Activated CD8-positive, alpha-beta T cell treated with anti-CD3 and anti-CD28 coated beads, Interleukin-2, amount 10 ng/mL, durations not matched to agents 7 days and 5 days (primary cell): ENCODE measurements at places on chromosomes 2 and 18. TPM values are rescaled to one million over a fixed set of nuclear protein-coding genes. Genes with fewer than 3 reads are reported as not detected.

DNA sequence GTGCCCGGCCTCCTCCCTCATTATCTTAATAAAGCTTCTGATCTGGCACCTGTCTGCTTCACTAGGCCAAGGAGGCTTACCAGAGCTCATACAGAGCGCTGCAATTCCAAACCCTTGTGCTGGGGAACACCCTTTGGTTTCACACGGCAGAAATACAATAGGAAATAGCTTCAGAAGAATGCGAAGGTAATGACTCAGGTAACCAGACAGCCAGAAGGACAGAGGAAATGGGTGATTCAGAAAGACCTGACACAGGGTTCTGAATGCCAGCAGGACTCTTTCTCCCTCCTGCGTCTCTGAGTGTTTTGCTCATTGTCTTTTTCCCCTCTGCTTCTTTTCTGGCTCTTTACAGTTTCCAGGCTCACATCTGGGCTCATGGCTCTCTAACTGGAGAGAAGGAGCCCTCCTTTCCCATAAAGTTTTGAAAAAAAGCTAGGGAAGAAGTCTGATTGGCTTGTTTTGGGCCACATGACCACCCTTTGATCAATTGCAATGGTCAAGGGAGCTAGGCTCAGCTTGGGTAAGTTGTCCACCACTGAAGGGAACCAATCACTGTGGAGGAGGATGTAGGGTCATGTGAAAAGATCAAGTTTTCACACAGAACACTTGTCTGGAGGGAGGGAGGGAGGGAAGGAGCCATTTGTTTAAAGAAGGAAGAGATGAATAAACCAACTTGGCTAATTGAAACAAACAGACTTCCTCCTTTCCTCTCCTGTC is 90.5 kb upstream of the UPP2 start:
- no peak for DNase-seq

GRCh38 chr2:44549099-44549471 is 187.3 kb downstream of the CAMKMT start:
- DNase-seq: no peak

GRCh38 chr2:216690853-216691741 is 4.3 kb downstream of the IGFBP5 start:
- DNase-seq: peak; percentile 54

GRCh38 chr2:28161466-28161865 is 231.2 kb upstream of the FOSL2 start:
- no peak for DNase-seq

- no peak for DNase-seq
These were observed 5.3 kb upstream of the TMEM185B start for GRCh38 chr2:120228503-120228902.

LONRF2 gene
- 0.11 TPM for total RNA-seq

GRCh38 chr2:65313954-65314256 is 86.3 kb downstream of the ACTR2 start:
- DNase-seq: no peak

TSHZ1 gene
- total RNA-seq: 16.7 TPM

RNU2-63P gene
- 7.0 TPM for total RNA-seq
